Activated CD4-positive, alpha-beta T cell treated with anti-CD3 and anti-CD28 coated beads, Interleukin-2, amount 50 U/mL, for 16 hours (primary cell): ENCODE measurements at places on chromosomes 16 and 17.

DNA sequence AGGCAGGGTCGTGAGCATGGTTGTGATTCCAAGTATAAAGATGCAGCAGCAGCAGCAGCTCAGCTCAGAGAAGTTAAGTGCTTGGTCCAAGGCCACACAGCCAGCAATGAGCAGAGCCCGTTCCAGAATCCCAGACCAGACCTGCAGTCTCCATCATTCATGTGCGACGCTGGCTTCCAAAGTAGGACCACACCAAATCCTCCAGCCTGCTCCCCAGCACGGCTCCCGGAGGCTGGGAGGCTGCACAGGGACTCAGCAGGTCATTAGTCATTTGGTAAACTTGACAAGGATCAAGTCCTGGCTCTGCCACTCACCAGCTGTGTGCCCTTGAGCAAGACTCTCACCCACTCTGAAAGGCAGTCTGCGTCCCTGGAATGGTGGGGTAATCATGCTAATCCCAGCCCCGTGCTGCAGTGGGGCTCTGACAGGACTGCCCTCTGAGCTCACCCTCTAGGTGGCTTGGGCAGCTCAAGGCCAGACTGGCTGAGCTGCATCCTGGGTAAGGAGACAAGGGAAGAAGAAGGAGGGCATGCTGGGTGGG is 95.1 kb upstream of the TMEM132E start:
- no peak for DNase-seq

DNA sequence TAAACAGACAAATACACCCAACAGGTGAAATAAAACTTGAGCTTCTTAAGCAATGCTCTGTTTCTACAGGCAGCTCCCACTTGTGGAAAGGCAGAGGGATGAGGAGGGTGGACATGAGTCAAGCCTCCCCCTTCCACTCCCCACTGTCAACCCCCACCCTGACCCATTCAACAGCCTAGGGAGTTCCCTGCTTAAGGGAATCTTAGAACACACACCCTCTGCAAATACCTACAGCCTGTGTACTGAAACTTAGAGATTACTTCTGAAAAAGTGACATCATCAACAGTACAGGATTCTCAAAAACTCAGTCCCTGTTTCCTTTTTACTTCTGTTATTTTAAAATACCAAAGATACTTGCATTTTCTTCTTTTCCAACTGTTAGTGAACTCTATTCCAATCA is 345.4 kb downstream of the SOX9 start:
- DNase-seq: no peak

DNA sequence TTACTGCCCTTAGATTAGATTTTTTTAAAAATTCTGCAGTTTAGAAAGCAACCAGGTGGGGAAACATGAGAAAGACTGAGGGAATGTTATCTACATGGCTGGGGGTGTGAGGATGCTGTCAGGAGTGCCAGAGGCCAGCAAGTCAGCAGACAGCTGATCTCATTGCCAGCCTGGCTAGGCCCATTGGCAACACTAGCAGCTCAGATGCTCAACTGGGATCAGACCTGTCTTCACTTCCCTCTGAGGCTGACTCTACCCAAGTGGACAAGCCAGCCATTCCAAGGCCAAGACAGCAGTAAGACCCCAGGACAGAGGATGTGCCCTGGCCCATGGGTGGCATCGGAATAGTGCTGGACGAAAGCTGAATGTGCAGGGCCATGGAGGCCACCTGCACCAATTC is 96.2 kb downstream of the TMEM132E start:
- no peak for DNase-seq

- no peak for DNase-seq
Measured at GRCh38 chr17:76883744-76884525, 15.7 kb downstream of the MGAT5B start.
